A549 (cell line): ENCODE measurements at places on chromosomes 3 and 15. TPM values are rescaled to one million over a fixed set of nuclear protein-coding genes. Genes with fewer than 3 reads are reported as not detected.
A peak's percentile ranks its signal among the peaks of the same experiment; 100 is the strongest.

CHRM5 gene
- polyA plus RNA-seq, result not detected in 3 replicates

ZPLD1 gene
- 0.05 TPM in 1 of 3 replicates, not detected in the others for polyA plus RNA-seq

HRG gene
- polyA plus RNA-seq, result not detected in 3 replicates

- DNase-seq, result no peak
These were observed 94.0 kb downstream of the LRRK1 start for GRCh38 chr15:101013201-101013550.

GRCh38 chr15:47644722-47645121 lies 72.6 kb upstream of the SEMA6D start:
- no peak for DNase-seq

GRCh38 chr15:63942486-63943365 lies 103.6 kb downstream of the DAPK2 start:
- DNase-seq, result no peak

GRCh38 chr15:67067930-67068551 lies 2.6 kb downstream of the SMAD3 start:
- no peak for DNase-seq

- peak; percentile 59 for DNase-seq
These were observed 5.9 kb upstream of the ADGRG7 start for GRCh38 chr3:100603469-100603868.

DNA sequence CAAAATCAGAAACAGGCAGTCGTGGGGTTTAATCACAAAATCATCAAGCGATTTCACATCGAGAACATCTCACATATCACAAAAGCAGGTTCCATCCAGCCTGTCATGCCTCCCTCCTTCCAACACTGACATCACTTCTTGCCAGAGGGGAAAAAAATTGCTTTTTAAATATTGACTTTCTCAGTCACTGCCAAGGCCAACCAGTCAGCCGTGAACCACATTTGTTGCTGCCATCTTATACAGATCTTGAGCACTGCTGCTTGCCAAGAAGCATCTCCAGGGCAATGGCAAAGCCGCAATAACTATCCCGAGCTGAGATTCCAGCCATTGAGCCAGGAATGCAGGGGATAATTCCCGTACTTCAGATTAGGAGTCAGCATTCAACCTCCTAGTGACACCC lies 174.6 kb downstream of the ANXA2 start:
- DNase-seq, result no peak

DNA sequence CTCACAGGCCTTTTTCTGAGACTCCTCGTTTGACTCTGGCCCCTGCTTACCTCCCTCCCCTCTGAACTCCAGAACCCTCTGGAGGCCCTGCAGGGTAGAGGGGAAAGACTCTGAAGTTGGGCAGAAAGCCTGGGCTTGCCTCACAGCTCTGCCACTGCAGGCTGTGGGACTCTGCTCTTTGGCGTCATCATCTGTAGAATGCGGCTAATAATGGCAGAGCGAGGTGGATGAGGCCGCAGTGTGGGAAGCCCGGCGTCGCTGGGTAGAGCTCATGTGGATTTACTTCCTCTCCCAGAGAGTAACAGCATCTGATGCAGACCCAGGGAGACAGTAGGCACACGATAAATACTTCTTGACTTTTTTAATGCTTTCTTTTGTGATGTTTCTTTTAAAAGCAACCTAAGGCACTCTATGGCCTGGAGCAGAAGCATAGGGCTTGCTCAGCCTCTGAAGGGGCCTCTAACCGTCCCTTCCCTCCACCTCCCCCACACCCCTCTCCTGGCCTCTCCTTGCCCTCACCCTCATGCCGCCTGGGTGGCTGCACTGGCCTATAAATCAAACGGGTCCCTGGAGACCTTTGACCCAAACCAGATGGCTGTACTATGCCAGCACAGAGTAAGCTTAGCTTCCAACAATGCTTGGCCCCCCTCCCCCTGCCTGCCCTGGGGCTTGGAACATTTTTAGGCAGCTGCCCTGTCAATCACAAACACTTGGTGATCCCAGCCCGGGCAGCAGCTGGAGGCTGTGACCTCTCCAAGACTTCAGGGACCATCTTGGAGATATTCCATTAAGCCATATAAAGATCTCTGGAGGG lies 32.9 kb downstream of the SPSB4 start:
- no peak for DNase-seq

GRCh38 chr3:188491276-188491687 lies 337.3 kb downstream of the LPP start:
- DNase-seq, result no peak
